ENCODE measurements at places on chromosomes 3 and 15.

DNA sequence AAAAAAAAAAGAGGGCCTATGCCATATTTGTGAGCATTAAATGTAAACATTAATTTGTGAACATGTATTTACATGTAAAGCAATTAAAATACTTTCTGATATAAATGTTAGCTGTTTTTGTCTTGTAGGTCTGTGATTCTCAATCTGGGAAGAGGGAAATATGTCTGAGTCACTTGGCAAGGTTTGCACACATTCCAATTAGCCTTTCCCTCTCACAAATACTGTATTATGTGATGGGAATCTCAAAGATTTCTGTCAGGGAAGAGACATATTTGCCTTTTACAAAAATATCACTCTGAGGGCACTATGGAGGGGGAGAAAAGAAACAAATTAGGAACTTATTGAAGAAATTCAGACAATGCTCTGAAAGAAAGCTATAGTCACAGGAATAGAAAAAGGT lies 483.6 kb downstream of the GBE1 start:
- no peak for DNase-seq

DNA sequence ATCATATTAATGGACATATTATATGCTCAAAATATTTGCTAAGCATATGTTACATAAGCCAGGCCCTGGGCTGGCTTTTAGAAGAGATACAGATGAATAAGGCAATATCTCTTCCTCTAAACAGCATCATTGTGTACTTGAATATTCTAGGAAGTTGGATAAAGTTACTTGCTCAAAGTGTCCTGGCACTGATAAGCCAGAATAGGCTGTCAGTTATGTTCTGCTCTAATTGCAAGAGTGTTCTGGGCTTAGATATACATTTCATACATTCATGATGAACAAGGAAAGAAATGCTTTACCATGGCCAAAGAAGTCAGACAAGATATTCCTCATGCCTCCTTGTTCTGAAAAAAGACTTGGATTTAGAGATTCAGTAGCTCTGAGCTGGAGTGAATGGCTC lies 40.7 kb downstream of the KBTBD12 start:
- DNase-seq = no peak

DNA sequence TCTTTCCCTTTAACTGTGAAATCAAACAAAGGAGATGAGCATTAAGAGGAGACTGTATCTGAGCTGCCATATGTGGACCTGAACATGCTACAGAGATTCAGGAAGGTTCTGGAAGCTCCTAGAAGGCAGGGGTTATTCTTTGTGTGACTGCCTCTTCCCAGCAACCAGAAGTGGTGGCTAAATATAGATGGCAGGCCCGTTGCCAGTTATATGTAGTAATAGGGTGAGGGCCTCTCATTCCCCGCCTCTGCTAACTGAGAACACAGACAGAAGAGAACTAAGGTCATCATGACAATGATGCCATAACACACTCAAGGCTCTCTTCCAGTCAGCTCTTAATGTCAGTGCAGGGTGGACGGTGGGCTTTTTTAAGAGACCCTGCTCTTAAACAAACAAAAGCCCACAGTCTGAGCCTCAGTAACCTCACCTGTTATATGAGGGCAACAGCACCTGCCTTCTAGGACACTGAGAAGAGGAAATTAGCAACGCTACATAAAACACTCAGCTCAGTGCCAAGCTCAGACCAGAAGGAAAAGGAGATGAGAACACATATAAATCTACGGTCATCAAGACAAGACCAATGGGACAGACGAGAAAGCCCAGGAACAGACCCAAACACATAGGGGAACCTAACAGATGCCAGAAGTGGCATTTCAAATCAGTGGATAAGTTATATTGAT lies 22.3 kb downstream of the CFAP92 start:
- DNase-seq = peak; percentile 81

DNA sequence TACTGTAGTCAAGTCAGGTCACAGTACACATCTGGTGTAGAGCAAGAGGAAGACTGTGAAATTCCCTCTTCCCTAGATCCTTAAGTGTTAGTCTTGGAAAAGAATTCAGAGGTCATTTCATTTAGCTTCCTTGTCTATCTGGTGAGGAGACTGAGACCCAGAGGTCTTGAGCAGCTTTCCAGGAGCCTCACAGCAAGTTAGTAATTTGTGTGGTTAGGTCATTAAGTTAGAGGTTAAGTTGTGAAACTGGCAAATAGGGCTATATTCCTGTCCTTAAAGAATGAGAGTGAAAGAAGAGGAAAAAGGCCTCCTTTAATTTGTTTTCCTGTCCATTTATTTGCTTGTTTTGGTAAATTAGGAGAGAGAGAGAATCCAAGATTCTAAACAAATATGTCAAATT lies 9.0 kb downstream of the PODXL2 start:
- DNase-seq = no peak

GRCh38 chr3:29511701-29512100 lies 230.8 kb downstream of the RBMS3 start:
- no peak for DNase-seq

- no peak for DNase-seq
Observed at GRCh38 chr15:74488776-74489175, 27.8 kb upstream of the UBL7 start.

- DNase-seq = no peak
Observed at GRCh38 chr3:38311476-38311875, 29.4 kb downstream of the SLC22A14 start.

- no peak for DNase-seq
Observed at GRCh38 chr15:84817466-84818081, 418 bp downstream of the ALPK3 start.

All from left lung (tissue), 14 donors.